ENCODE measurements at places on chromosomes 6 and 20. TPM values are rescaled to one million over a fixed set of nuclear protein-coding genes. Genes with fewer than 3 reads are reported as not detected.

EPHA7 gene
- 5.7 TPM for total RNA-seq

LRP11 gene
- 25.5 TPM for total RNA-seq

CYP24A1 gene
- total RNA-seq, result not detected

EFCAB8 gene
- total RNA-seq, result not detected

TFAP2A gene
- total RNA-seq, result 24.6 TPM

PLG gene
- total RNA-seq, result not detected

BMP7 gene
- 6.8 TPM for total RNA-seq

RGL2 gene
- total RNA-seq, result 14.6 TPM

C20orf144 gene
- not detected for total RNA-seq

MOG gene
- total RNA-seq, result not detected

DNA sequence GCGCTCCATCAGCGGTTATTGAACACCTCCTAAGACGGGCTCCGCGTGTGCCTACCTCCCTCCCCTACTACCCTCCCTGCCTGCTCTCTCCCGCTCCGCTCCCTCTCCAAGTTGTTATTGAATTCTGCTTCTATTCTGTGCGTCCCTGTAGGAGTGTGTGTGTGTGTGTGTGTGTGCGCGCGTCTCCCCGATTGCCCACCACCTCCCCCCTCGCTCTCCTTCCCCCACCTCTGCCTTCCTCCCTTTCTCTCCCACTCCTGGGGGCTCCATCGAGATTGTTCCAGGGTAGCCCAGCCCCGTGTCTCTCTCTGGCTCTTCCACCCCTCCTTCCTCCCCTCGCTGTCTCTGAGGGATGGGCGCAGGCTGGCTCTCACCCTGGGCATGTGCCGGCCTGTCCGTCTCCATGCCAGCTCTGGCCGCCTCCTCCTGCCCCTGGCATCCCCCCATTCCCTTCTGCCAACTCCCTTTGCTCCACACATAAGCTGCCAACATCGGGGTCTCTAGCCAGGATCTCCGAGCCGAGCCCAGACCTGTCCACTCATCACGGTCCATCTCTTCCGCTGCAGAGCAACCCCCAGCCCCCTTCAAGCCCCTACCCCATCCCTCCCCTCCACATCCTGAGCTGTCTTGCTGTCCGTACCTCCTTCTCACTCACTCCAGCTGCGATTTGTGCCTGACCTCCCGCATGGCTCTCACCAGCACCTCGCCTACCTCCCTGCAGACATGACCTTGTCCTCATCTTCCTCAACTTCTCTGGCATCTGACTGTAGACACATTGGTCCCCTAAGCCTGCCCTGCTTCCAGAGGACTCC is 68.5 kb downstream of the SRC start:
- no peak for DNase-seq

GRCh38 chr20:37219751-37220668 is 40.7 kb upstream of the MROH8 start:
- no peak for DNase-seq

GRCh38 chr6:4010689-4011090 is 68.2 kb downstream of the FAM217A start:
- no peak for DNase-seq

DNA sequence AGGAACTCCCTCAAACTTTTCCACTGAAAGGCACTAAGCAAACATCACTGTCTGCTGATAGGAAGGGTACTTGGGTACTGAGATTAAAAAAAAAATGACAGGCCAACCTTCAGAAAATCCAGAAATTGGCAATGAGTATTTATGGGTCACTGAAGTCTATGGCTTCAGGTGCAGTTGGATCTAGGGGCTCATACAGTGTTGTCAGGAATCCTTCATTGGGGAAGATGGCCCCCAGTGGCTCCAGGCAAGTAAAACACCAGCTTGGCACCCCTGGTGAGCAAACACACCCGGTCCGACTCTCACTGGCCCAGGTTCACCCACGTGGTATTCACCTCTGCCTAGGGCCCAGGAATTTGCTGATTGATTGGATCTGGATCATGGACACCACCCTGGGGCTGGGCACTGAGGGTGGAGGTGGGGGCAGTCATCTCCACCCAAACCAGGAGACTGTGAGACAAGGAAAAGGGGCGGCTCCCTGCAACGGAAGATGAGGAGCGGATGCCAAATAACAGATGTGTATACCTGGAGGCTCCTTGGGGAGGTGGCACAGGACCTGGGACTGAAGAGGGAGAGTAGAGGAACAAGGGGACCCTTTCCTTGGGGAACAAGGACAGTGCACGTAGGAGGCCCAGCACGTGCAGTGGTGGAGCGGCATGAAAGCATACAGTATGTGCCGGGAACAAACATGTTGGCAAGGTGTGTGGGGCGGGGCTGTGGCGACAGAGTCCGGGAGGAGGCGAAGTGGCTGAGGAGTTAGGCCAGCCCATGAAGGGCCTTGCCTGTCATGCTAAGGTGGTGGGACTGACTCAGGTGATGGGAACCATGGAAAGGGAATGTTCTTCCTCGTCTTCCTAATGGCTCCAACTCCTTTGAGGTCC is 4.7 kb downstream of the SLC2A10 start:
- DNase-seq, result no peak

GRCh38 chr20:49594931-49595315 is 27.0 kb upstream of the PTGIS start:
- DNase-seq, result no peak

DNA sequence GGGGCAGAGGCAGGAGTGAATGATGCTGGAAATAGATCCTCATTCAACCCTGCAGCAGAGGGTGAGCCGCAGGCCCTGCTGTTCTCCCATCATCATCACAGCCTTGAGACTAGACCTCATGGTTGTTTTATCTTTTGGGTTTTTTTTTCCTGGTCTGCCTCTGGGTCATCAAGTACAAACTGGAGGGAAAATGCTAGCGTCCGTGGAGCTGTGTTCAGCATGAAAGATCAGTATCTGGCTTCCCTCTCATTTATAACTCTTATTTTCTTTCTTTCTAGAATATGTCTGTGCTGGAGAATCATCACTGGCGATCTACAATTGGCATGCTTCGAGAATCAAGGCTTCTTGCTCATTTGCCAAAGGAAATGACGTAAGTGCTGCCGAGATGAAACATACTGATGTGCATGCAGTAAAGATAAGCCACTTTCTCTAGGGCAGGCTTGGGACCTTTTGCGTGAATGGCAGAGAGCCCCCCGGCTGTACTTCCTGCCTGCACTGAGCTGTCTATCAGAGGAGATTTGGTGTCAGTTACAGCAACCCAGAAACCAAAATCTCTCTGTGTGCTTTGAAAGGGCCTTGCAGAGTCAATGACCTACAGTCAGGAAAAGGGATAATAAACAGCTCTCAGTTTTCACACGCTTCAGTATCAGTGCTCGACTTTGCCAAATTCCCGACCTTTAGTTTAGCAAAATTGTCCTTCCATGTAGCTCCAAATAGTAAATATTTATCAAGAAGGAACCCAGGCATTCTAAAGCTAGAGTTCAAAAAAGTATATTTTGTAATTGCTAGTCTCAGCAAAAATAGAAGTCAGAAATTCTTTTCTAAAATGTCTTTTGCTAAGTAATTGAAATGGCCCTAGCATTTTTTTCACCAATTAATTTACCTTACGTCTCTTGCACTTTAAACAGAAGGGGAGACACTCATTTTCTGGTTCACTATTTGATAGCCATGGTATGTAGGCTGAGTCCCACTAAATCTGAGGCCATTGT is 76.3 kb downstream of the MTFR2 start:
- DNase-seq, result peak; percentile 69

- DNase-seq, result no peak
Observed at GRCh38 chr20:60358101-60358500, 399.9 kb downstream of the CDH26 start.

DNA sequence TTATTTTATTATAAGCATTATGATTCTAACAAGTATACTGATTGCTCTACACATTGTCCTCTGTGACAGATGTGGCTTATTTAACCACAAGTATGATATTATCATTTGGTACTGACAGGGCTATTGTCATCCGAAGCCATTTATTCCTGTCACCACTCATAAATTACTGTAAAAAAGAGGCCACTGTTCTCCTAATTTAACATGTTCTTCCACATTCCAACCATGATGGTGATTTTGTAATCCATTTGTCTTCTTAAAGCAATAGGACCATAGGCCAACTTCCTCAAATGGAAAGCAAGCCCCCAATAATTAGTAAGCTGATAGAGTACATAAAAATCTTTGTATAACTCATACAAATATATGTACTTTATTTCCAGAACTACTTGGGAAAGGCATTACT is 50.6 kb downstream of the FUT9 start:
- no peak for DNase-seq

DNA sequence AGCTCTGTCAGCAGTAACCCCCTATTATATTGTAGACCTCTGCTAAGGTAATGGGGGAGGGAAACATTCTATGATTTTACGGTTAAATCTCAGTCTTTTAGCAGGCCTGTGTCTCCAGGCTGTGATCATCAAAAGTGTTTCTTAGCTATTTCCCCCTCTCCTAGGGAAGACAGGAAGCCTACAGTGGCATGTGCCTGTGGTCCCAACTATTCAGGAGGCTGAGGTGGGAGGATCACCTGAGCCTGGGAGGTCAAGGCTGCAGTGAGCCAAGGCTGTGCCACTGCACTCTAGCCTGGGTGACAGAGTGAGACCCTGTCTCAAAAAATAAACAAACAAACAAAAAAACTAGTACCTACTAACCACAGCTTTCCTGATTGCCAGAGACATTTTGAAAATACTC is 67.9 kb downstream of the DNAAF9 start:
- DNase-seq, result no peak

DNA sequence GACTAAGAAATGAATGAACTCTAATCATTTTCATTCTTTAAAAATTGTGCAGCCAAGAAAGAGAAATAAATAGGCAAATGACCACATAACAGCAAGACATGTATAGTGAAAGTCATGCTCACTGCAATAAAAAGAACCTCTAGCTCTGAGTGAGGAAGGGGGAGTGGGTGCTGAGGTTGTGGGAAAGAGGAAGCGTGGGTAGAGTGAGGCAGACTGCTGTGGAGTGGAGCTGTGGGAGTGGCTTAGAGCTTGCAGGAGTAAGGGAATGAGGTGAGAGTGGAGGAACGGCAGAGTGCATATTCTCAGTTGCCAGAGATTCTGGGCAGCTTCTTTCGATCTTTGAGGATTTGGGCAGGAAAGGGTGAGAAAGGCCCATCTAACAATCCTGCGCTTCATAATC is 10.4 kb downstream of the DEFB129 start:
- no peak for DNase-seq

GRCh38 chr6:34692280-34692679 is 4.3 kb downstream of the ILRUN start:
- no peak for DNase-seq

GRCh38 chr20:53468587-53468986 is 125.1 kb downstream of the ZNF217 start:
- DNase-seq, result no peak

- DNase-seq, result no peak
Observed at GRCh38 chr6:137269347-137269746, 50.2 kb upstream of the IFNGR1 start.

Measured in SK-MEL-5 (cell line).